Kidney (tissue), 22 donors: ENCODE measurements at places on chromosomes 11 and 22. TPM values are rescaled to one million over a fixed set of nuclear protein-coding genes. Genes with fewer than 3 reads are reported as not detected.
A peak's percentile ranks its signal among the peaks of the same experiment; 100 is the strongest.

Gene OR52I1
- not detected for total RNA-seq

- H3K27me3 ChIP-seq, result no peaks in the 10 kb centered on the region
- no peak for DNase-seq
These were observed 113.5 kb upstream of the IGLL5 start for GRCh38 chr22:22773979-22774604.

Gene FAM76B
- total RNA-seq, result 26.5 TPM

- no peaks in the 10 kb centered on the region for H3K27me3 ChIP-seq
- H3K27ac ChIP-seq, result no peak overlapping the region
- H3K4me3 ChIP-seq, result no peak overlapping the region
- no peak for DNase-seq
- H3K4me1 ChIP-seq, result peaks cover 10% of the 10 kb centered on the region
These were observed 16.8 kb downstream of the PRR5L start for GRCh38 chr11:36312611-36313472.

DNA sequence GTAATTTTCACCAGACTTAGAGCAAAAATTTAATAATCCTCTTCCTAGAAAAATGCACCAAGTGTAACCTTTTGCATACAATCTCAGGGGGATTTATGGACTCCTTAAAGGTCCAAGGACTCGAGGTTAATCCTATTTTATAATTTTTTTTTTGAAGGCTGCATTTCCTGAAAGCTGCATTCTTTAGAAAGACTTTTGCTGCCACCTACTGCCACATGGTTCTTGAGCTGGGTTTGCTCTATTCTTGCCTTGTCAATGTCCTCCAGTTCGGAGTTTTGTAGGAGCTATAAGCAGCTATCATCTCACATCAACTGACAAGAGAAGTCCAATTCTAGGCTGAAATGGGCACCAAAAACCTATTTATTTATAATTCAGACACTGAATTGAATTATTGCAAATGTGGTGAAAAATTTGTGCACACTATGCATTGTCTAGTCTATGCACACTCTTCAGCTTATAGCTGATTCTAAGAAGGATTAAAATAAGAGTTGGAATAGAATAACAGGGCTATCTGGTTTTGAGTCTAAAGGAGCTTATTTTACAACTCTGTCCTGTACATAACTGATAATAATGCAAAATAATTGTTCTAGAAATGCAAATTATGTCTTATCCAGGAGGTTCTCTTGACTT lies 31.3 kb downstream of the TRAF6 start:
- no peaks in the 10 kb centered on the region for H3K36me3 ChIP-seq
- H3K4me3 ChIP-seq, result no peak overlapping the region
- no peak overlapping the region for H3K27ac ChIP-seq
- no peaks in the 10 kb centered on the region for H3K4me1 ChIP-seq

Gene C11orf24
- total RNA-seq, result 31.7 TPM

- H3K4me1 ChIP-seq, result peaks cover 2% of the 10 kb centered on the region
- no peaks in the 10 kb centered on the region for H3K27me3 ChIP-seq
- no peaks in the 10 kb centered on the region for H3K36me3 ChIP-seq
- no peak for DNase-seq
- no peak overlapping the region for H3K4me3 ChIP-seq
These were observed 12.3 kb upstream of the ASRGL1 start for GRCh38 chr11:62324731-62325556.

DNA sequence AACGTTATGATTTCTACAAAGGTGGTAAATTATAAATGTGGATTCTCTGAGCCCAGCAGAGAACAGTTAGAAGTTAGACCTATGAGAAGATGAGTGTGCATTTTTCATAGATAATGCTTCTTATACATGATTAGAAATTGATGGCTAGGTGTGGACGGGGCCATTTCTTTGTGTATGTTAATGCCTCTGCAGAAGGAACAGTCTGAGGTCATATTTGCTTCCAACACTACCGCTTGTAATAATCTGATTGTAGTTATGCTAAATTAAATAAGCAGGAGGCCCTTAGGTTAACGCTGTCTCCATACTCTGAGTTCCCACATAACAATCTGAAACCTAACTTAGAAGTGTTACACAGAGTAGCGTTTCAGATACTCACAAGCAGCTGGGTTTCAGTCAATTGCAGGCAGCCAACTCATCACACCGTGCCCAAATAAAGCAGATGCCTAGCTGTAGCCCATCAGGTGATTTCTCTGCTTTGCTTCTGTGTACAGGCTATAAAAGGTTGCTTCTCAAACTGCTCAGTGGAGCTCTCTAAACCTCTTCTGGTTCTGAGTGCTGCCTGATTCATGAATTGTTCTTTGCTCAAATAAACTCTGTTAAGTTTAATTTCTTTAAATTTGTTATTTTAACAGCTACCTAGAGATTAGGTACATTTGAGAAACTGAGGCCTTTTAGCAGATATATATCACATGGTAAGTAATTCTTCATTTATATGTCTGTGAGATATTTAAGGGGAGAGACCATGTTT lies 638.8 kb upstream of the CCDC90B start:
- no peak for DNase-seq
- no peaks in the 10 kb centered on the region for H3K4me1 ChIP-seq
- no peak overlapping the region for H3K4me3 ChIP-seq

DNA sequence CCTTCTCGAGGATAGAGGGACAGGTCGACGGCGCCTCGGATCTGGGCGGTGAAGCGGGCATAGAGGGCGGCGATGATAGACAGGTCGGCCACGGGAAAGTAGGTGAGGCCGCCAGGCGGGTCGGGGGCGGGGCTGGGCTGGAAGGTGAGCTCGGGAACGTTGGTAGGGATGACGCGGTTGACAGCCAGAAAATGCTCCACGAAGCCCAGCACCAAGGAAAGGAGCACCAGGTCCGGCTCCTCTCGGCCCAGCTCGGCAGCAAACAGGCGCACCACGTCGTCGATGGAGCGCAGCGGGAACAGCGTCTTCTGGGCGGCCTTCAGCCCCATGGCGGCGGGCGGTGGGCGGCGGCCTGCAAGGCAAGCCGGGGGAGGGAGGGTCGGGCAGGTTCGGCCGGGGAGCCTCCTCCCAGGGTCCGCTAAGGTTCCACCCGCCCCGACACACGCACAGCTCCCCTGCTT lies 540 bp downstream of the MEN1 start:
- peak overlapping the region; percentile 54 for H3K4me3 ChIP-seq
- DNase-seq, result peak; percentile 83
- H3K27ac ChIP-seq, result peak overlapping the region; percentile 63
- H3K27me3 ChIP-seq, result no peaks in the 10 kb centered on the region

- no peak for DNase-seq
- no peak within 1 kb of the TSS for H3K4me3 ChIP-seq
- H3K27ac ChIP-seq, result no peak within 1 kb of the TSS
These were observed at the start of gene CNTF for GRCh38 chr11:58622344-58622743. CNTF (plus strand) TSS chr11:58622665; CDS start chr11:58622753, 88 bp downstream.

- no peaks in the 10 kb centered on the region for H3K27me3 ChIP-seq
- DNase-seq, result no peak
- H3K36me3 ChIP-seq, result peaks cover 2% of the 10 kb centered on the region
These were observed 7.5 kb downstream of the PGAP2 start for GRCh38 chr11:3815845-3816244.

Gene LRRC32
- 136 TPM for total RNA-seq

DNA sequence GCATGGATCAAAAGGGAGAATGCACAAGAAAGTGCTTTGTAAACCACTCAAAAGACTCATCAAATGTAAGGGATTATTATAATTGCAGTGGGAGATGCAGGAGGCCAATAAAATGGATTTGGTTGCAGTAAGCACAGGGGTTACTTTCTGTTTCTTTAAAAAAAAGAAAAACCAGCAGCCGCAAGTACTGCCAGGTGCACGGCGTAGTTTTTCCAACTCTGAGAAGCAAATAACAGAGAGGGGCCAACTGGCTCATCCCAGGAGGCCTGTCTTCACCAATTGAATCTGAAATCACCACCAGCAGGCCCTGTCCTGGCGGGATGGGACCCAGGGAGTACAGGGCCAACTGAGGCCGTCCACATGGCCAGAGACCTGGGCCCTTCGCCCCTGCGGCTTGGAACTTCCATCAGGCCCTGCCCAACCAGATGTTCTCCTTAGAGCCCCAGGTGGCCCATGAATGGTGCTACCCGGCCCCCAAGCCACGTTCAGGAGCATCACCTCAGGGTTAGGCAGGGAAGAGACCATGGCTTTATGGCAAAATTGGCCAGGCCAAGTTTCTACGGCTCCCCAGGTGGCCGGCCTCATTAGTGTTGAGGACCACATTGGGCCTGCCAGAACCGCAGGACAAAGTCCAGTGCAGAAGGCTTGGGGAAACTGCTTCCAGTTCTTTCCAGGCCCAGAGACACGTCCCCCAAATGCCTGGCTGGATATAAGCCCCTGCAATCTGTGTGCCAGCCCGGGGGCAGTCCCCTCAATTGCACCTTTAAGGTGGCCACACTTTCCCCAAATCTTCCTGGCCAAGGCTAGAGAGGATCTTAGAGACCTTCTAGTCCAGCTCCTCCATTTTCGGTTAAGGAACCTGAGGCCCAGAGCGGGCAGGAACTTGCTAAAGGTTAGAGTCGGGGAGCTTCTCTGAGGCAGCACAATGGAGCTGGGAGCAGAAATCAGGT lies 61.7 kb downstream of the CHRDL2 start:
- H3K27ac ChIP-seq, result no peak overlapping the region
- H3K4me3 ChIP-seq, result no peak overlapping the region
- no peaks in the 10 kb centered on the region for H3K4me1 ChIP-seq
- DNase-seq, result no peak
- no peaks in the 10 kb centered on the region for H3K36me3 ChIP-seq

Gene HEPACAM
- not detected for total RNA-seq

Gene ALX4
- 0.16 TPM for total RNA-seq
